ENCODE measurements at places on chromosomes 1 and 21. TPM values are rescaled to one million over a fixed set of nuclear protein-coding genes. Genes with fewer than 3 reads are reported as not detected.

GRCh38 chr1:201761178-201761577 is 67.8 kb upstream of the IPO9 start:
- H3K4me1 ChIP-seq: peaks cover 100% of the 10 kb centered on the region
- H3K27ac ChIP-seq: peak overlapping the region; percentile 78
- H3K27me3 ChIP-seq: peaks cover 4% of the 10 kb centered on the region
- DNase-seq: no peak
- peaks cover 20% of the 10 kb centered on the region for H3K36me3 ChIP-seq

GRCh38 chr1:165877940-165878556 is 50.6 kb downstream of the UCK2 start:
- no peak overlapping the region for H3K27ac ChIP-seq
- no peaks in the 10 kb centered on the region for H3K27me3 ChIP-seq
- H3K4me1 ChIP-seq: peaks cover 21% of the 10 kb centered on the region
- no peak overlapping the region for H3K4me3 ChIP-seq

DNA sequence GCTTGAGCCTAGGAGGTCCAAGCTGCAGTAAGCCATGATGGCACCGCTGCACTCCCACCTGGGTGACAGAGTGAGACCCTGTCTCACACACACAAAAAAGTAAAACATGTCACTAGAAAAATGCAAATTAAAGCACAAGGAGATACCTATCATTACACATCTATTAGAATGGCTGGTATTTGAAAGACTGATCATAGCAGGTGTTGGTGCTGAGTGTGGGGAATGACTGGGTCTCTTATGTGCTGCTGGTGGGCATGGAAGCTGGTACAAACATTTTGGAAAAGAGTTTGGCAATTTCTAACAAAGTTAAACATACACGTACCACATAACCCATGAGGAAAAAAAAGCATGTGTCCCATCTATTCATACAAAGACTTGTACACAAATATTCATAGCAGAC is 142.1 kb upstream of the ZBTB40 start:
- H3K36me3 ChIP-seq: no peaks in the 10 kb centered on the region
- H3K27ac ChIP-seq: no peak overlapping the region
- H3K4me1 ChIP-seq: no peaks in the 10 kb centered on the region
- no peak for DNase-seq
- H3K4me3 ChIP-seq: no peak overlapping the region

GRCh38 chr1:223444411-223444810 is 51.2 kb downstream of the CCDC185 start:
- no peak overlapping the region for H3K27ac ChIP-seq
- peaks cover 22% of the 10 kb centered on the region for H3K27me3 ChIP-seq
- H3K4me1 ChIP-seq: peaks cover 8% of the 10 kb centered on the region
- DNase-seq: peak; percentile 8

The SPSB1 gene
- 8.9 TPM for total RNA-seq

All from HFFc6 (cell line).